NCI-H2107 (cell line): ENCODE measurements at places on chromosomes 13 and 19.

DNA sequence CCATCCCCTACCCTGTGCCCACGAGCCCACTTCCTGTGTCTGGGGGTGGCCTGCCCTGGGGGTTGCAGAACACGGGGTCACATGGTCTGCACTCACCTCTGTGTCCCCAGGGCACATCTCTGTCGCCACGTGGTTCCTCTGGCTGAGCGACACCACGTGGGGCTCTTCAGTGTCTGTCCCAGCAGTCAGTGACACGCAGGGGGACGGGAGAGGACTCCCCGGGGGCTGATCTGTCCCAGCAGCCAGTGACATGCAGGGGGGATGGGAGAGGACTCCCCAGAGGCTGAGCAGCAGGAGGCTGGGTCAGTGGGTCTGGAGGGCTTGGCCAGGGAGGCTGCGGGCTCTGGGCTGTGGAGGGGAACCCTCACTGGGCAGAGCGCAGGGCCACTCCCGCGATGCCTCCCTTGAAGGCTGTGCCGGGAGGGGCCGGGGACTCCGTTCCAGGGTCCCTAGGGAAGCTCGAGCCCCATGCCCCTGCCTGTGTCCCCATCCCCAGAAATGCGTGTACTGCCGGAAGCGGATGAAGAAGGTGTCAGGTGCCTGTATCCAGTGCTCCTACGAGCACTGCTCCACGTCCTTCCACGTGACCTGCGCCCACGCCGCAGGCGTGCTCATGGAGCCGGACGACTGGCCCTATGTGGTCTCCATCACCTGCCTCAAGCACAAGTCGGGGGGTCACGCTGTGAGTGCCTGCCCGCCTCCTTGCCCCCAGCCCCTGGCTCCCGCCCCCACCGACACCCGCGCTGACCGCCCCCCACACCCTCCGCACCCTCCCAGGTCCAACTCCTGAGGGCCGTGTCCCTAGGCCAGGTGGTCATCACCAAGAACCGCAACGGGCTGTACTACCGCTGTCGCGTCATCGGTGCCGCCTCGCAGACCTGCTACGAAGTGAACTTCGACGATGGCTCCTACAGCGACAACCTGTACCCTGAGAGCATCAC, 174.8 kb downstream of the KDM4B start:
- no peak for DNase-seq

DNA sequence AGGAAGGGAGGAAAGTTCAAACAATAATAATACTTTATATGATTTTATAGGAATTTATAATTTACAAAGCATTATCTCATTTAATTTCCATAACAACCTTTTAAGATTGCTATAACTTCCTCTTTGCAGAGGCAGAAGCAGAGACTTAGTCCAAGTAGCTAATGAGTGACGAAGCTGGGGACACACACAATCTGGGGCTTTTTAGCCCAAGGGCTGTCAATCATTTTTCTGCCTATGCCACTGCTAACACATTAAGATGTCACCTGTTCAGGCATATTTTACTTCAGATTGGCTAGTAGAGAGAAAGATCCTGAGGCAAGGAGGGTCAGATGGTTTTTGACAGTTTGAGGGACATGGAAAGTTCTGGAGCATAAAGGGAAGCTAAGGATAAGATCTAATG, 12.6 kb downstream of the SCEL start:
- DNase-seq, result no peak

- DNase-seq, result no peak
Observed at GRCh38 chr19:35404879-35405622, 34.2 kb downstream of the GPR42 start.

- DNase-seq, result no peak
Observed at GRCh38 chr13:105016266-105016665, 1519.2 kb downstream of the EFNB2 start.

- DNase-seq, result no peak
Observed at GRCh38 chr13:80030491-80030890, 310.4 kb downstream of the SPRY2 start.

DNA sequence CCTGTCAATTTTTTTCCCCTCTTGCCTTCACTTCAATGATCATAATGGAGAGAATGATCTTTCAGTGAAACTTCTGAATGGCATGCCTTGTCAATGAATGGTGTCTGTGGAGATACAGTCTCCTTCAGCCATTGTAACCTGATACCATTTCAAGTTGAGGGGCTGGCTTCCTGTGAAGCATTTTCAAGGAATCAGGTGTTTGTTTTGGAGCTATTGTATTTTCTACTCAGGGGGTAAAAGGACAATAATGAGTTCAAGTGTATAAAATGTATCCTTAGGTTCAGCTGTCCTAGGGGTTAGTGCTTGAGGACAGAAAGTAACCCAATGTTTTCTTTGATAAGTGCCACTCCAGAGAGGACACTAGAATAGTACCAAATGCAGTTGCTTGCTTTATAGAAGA, 23.8 kb upstream of the CBY2 start:
- no peak for DNase-seq
